ENCODE measurements at places on chromosomes 13 and 19.

DNA sequence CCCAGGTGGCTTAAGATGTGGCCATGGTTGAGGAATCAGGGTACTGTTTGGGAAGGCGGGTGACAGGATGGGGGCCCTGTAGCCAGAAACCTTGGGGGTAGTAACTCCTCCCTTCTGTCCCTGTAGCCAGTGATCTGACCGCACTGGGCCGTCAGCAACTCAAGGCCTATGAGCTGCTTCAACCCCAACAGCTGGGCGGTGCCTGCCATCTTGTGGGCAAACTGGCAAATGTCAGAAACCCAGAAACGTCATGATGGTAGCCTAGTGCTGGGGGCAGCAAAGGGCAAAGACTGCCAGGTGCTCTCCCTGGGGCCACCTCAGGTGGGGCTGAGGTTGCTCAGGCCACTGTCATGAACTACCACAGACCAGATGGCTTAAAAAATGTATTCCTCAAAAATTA, 3.5 kb downstream of the COPE start:
- DNase-seq, result no peak

DNA sequence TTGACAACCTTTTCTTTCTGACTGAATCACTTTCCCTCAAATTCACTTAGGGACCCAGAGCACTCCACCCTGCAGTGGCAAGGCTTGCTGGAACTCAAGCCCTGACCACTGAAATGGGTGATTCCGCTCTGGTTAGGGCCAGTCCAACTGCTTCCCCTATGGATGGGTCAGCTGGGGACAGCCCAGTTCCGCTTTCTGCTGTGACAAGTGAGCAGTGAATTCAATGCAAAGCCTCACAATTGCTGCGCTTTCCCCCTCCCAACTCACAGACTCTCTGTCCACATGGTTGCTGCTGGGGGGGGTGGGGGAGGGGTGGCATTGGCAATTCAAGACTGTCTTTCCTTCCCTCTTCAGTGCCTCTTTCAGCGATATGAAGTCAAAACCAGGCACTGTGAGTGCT, 18.7 kb downstream of the CD70 start:
- no peak for DNase-seq

GRCh38 chr13:44151474-44151873, 222.2 kb upstream of the SERP2 start:
- DNase-seq, result no peak

- no peak for DNase-seq
Observed at GRCh38 chr19:1923319-1923718, 17.7 kb upstream of the CSNK1G2 start.

All from neuronal stem cell (in vitro differentiated cells).